ENCODE measurements at places on chromosomes 12 and 14.

DNA sequence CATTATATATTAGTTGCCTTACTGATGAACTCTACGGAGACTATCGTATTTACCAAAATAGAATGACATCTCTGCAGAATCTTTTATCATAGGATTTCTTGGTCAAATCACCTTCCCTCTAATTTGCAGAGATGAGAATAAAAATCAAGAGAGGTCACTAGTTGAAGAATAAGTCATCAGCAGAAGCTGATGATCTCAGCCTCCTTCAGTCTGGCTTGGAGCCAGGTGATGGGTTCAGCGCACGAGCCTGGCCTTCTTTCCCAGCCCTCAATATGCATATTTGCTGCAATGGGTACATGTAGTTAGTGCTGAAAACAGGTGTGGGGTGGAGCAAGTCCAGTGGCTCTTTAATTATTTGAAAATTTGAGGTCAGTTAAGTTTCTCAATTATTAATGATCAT is 19.2 kb upstream of the EMP1 start:
- no peak for DNase-seq

- no peak for DNase-seq
Observed at GRCh38 chr12:75172611-75173010, 37.0 kb downstream of the KCNC2 start.

DNA sequence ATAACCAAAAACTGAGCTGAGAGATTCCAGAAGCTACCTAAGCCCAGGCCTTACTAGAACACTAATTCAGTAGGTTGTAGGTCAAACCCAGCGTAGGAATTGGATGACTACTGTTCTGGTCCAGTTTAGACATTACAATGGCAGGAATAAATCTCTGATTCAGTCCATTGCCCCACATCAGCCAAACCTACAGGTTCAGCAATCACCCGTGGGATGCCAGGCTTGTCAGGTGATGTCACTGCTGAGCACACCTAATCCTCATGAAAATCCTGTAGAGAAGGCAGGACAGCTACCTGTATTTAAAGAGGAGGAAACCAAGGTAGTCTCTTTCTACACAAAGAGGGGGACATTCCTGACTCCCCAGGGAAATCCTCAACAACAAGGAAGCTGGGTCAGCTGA is 63.7 kb downstream of the RFX4 start:
- DNase-seq: no peak

DNA sequence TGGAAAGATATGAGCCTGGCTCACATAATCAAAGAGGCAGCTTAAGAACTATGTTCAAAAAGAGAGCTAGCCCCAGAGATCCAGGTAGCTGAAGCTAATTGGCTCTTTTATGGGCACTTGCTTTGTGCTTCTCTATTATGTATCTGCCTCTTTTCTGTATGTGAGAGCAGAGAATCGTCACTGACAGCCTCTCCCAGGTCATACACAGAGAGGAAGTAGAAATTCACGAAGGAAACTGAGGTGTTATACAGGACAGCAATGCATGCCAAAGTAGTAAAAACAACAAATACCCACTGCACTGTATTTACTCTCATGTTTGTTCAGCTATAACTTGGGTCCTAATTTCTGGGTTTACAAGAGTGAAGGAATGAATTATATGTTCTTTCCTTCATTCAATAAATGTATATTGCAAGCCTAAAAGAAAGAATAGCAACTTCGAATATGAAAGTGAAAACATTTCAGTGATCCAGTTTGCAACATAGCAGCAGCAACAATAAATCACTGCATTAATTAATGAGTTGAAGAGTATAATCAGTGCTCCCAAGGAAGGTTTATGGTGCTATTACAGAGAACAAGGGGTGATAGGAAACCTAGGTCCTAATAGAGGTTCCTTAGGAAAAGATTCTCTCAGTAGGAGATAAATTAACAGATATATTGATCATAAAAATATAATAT is 47.1 kb upstream of the ATXN7L3B start:
- DNase-seq: no peak

GRCh38 chr14:68922201-68922621 is 56.9 kb downstream of the ACTN1 start:
- DNase-seq: no peak

DNA sequence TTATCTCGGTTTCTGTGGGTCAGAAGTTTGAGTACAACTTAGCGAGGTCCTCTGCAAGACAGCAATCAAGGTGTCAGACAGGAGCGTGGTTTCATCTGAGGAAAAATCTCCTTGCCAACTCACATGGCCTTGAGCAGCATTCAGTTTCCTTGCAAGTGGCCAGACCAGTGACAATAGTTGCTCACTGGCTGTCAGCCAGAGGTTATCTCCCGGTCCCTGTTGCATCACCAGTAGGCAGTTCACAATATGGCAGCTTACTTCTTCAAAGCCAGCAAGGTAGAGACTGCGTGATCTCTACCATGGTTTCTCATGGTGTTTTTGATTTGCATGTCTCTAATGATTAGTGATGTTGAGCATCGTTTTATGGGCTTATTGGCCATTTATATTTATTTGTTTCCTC is 143.8 kb upstream of the DAAM1 start:
- no peak for DNase-seq

All from vagina (tissue), 2 donors.